ENCODE measurements at places on chromosomes 7 and 10.

DNA sequence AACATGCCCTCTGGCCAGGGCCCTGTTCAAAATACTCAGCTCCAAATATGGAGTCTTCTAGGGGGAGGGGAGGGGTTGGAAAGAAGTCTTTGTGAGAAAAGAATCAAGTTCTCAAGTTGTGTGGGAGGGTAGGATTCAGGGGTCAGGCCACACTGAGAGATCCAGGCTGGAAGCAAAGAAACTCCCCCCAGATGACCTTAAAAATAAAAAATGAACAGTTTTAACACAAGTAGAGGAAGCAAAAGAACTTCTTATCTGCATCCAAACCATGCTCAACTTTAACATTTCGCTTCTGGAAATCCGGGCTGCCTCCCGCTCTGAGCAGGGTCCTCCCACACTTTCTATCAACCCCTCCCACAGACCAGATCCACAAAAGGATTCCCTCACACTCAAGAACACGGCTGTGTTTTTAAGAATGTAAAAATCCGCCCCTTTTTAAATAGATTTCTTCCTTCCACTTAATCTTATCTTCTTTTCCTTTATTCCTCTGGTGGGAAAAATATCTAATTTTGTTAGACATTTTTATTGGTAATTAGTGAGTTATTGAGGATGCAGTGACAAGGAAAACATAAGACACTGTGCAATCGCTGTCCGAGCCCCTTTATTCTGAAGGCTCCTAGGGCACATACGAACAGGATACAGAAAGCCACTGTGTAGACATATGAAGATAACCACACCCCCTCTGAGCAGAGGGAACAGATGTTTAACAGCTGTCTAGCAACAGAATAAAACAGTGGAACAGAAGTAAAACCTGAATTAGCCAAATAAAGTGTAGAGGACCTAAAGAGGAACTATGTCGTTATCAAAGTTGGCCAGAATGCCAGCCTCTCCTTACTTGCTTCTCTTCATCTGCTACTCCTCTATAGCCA, 43.8 kb downstream of the CYTH3 start:
- DNase-seq = peak; percentile 41

- peak; percentile 47 for DNase-seq
These were observed 7.5 kb upstream of the DNAJC1 start for GRCh38 chr10:22010973-22011408.

- no peak for DNase-seq
These were observed 42.8 kb upstream of the GRB10 start for GRCh38 chr7:50825465-50825864.

DNA sequence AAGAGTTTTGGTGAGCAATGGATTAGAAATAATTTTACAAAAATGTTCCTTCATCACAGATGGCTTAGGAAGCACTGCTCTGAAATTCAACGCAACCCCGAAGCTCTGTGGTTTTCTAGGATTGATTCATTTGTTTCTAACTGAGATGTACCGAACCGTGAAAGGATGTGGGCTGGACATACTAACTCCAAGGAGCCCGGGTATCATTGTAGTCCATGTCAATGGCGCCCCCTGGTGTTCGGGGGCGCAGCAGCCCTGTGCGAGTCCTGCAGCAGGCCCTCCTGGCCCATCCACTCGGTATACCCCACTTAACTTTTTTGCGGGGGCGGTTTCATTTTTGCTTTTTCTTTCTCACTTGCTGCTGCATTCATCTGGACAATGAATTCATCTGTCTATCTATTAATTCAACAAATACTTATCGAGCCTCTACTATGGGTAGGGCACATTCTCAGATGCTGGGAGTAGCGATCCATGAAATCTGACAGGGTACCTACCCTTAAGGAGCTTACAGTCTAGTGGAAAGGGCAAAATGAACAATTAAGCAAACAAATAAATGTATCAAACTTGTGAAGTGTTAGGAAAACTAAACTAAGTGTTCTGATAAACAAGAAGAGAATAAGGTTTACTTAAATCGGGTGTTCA, 25.2 kb upstream of the ITPRID1 start:
- peak; percentile 41 for DNase-seq

DNA sequence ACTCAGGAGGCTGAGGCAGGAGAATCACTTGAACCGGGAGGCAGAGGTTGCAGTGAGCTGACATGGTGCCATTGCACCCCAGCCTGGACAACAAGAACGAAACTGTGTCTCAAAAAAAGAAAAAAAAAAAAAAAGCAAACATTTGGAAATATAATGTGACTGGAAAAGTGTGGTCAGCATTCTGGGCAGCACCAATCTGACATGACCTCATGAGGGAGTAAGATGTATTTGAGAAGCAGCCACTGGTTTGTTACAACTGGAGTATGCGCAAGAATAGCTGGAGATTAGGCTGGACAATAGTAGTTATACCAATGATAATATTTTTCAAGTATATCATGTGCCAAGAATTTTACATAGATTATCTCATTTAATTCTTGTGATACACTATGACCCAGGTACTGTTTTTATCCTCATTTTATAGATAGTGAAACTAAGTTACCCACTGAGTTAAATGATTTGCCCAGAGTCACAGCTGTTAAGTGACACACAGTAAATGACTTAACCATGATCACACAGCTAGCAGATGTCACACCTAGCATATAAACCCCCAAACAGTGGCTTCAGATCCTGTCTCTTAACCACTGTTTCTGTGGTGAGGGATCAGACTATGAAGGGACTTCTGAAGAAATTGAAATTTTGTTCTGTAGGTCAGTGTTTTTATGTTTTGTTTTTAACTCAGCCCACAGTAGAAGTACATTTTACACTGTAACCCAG, 11.1 kb downstream of the MCU start:
- DNase-seq = no peak

GRCh38 chr10:12783293-12783692, 218.2 kb downstream of the CCDC3 start:
- no peak for DNase-seq

DNA sequence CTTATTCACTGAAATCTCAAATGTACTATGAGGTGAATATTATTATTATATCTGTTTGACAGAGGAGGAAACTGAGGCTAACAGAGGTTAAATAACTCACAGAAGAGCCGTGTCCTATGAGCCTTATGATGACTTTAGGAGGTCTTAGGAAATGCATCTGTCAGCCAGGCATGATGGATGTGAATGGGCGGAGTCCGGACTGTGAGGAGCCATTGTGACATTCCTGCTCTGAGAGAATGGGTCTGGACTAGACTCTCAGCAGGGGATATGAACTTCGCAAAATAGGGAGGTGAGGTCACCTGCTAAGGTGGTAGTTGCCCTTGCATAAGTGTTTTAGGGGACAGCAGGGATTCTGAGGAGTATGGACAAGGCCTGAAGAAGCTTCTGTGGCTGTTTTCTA, 153.6 kb downstream of the TMEM178B start:
- DNase-seq = no peak

DNA sequence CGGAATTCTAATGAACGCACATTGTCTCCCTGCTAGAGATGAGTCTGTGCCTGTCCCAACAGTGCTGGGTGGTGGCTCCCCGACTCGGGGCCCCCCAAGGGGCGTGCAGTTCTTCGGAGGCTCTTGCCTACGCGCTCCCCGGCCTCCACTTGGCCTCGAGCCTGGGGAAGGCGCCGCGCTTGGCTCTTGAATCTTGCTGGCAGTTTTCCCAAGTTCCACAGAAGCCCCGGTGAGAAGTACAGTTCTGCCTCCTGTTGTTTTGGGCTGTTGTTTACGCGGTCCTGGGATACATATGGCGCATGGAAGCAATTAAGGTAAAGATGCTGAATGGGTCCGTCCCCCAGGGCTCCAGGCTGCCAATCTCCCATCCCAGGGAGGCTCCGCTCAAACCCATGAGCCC, 32.6 kb upstream of the UNCX start:
- DNase-seq = peak; percentile 24

- peak; percentile 39 for DNase-seq
These were observed 188.7 kb downstream of the FGFR2 start for GRCh38 chr10:121409466-121410104.

DNA sequence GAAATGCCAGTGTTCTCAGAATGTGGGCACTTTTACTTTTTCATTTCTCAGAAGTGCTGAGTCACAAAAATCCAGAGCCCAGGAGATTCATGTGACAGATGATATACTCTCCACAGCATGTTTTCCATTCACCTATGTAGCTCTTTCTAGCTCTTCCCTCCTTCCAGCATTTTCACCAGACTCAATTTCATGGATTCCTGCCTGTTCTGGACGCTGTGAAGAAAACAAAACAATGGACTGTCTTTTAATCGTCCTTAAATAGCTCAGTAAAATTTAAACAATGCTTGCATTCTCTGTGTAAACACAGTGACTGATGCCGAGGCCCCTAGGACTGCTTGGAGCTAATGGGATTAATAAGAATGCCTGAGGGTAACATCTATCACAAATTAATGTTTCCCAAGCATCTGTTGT, 25.5 kb downstream of the ZNF713 start:
- no peak for DNase-seq

GRCh38 chr10:113100281-113100680, 150.2 kb downstream of the TCF7L2 start:
- DNase-seq = no peak

DNA sequence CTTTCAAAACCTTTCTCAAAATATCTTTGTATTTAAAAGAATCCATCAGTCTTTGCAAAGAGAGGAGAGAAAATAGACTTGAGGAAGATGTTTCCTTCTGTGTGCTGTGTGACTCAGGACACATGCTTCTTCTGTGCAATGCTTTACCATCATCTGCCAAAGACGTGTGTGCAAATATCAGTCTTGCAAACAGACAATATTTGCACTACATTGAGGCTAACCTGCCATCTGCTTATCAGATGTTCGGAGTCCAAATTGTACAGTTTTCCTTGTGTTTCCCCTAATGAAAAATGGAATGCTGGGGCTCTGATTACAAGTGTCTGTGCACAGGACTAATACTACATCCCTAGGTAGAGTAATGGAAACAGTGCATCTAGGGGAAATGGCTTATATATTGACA, 353.1 kb upstream of the LRRTM3 start:
- no peak for DNase-seq

DNA sequence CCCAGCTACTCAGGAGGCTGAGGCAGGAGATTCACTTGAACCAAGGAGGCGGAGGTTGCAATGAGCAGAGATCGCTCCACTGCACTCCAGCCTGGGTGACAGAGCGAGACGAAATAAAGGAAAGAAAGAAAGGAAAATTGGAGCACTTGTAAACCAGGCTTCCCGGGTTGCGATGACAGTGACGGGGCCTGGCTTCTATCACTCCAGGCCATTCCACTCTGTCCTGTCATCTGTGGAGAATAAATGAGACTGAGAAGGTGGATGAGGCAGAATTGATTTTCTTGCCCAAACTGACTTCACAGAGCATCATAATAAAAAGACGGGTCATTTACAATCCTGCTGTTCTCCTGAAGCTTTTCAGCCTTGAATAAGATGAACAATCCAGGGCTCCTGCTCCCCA, 12.1 kb upstream of the KPNA7 start:
- no peak for DNase-seq

Measured in astrocyte of the spinal cord (primary cell).